ENCODE measurements at places on chromosomes 3 and 15.

DNA sequence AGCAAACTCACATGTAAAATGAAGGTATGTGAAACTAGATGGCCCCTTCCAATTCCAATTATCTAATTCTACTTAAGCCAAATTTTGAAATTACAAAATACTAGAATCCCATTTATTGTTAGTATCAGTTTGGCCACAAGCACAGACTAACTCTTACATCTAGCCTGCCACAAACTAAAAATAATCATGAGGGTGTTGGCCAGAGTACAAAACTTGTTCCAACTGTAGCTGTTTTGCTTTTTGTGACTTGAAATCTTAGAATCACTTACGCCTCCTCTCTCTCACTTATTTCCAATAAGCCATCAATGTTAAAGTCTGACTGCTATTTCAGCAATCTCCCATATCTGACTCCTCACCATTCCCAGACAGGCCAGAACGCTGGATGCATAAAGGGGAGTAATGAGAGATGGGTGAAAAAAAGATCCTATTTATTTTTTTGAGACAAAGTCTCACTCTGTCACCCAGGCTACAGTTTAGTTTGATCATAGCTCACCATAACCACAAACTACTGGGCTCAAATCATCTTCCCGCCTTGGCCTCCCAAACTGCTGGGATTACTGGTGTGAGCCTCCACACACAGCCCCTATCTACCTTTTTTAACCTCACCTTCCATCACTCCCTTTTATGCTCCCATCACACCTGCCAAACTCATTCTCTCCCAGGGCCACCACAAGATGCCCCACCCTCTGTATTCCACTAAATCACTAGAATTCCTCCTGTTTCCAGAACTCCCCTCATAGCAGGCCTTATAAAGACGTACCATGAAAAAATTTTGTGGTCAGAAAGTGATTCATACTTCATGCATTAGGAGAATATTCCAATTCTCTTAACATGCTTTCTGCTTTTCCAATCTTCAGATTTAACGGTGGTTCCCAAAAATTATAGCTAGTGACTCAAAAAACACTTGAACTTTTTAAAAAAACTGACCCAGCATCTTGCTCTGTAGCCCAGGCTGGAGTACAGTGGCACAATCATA, 36.5 kb downstream of the ATOSA start:
- no peak for DNase-seq

DNA sequence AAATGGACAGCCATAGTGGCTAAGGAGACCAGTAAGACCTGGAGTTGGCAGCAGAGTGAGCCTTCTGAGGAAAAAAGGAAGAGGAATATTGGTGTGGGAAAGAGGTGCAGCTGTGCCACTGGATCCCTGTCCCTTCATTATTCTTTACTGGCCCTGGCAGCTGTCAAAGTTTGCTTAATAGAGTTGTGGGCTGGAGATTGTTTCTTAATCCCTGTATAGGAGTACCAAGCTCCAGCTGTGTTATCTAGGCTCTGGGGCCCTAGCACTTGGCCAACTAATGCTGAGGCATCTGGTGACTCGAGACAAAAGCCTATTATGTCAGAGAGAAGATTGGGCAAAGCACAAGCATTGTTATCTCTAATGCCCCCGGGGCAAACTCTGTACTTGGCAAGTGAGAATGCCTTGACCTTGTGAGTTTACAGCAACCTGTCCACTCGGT, 61.4 kb downstream of the ZNF609 start:
- DNase-seq, result no peak

- DNase-seq, result no peak
Observed at GRCh38 chr3:106880206-106880605, 497.0 kb upstream of the CCDC54 start.

GRCh38 chr3:23829242-23829934, 23.6 kb downstream of the UBE2E1 start:
- no peak for DNase-seq

GRCh38 chr3:56125358-56126005, 342.8 kb downstream of the ERC2 start:
- no peak for DNase-seq

- no peak for DNase-seq
Observed at GRCh38 chr3:14730703-14731382, 55.9 kb downstream of the C3orf20 start.

GRCh38 chr3:132605374-132605792, 8.3 kb downstream of the ACKR4 start:
- DNase-seq, result no peak

DNA sequence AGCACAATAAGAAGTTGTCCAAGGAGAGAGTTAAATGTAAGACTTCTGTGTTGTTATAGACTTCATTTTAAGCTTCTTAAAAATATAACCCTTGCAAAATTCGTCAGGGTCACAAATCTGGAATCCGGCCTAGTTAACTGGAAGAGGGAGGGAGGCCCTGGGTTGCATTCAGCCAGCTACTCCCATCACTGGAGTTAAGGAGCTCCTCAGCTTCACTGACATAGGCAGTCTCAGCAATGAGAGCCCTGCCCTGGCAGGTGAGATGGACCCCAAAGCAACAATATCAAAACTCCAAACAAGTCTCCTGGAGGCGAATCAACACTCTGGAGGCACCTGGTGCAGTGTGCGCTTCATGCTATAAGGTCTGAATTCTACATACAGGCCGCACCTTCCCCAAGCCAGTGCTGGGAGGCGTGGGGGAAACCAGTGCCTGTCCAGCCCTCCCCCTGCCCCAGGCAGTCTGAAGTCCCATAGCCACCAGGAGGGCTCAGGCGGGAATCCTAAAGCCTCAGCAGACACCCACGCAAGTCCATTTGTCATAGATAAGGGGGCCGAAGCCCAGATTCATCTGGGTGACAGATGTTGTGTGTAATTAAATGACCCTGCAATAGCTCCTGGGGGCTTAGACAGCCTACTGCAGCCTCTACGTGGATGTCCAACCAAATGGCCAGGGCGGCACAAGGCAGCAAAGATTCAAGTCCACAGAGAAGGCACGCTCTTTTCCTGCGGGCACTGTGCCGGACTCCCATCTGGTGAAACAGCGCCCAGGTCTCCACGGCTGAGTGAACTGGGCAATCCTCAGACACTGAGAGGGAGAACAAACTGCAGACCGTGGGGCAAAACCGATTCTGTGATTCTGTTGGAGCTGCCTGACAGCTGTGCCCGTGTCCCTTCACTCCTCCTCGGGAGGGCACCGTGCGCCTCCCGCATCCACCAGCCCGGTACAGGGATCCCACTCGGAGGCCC, 64.9 kb downstream of the ATP10A start:
- DNase-seq, result no peak

- DNase-seq, result no peak
Observed at GRCh38 chr3:126923423-126923822, 59.5 kb upstream of the PLXNA1 start.

GRCh38 chr15:86919581-86919980, 839.9 kb downstream of the AGBL1 start:
- DNase-seq, result no peak

DNA sequence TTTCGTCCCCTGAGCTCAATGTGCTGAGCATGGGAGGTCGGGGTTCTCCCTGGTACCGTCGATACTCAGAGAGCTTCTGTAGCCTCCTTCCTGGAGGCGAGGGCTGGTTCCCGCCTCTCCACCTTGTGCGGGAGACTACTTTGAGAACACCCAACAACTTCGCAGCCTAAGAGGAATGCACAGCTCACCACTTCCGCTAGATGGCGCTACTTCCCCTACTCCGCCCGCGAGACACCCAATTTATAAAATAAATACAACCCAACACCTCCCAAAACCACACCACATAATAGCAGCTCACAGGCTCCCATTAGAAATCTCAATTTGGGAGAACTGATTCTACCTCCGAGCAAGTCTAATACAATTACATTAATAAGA, 1.2 kb downstream of the RGMA start:
- DNase-seq, result peak; percentile 54

DNA sequence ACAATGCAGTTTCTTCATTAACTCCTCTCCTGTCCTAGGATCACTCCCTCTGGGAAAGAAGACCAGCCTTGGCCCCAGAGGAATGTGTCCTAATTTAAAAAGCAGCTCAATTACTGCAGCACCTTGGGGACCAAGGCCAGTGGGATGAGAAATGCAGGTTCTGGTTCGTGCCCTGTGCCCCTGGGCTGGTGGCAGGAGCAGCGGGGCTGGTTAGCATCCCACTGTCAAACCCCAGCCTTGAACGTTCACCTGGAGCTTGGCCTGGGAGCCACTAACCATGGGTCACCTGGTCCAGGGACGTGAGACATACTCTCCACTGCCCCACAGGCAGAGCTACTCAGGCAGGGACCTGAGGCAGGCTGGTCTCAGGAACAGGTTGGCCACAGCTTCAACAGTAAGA, 8.4 kb upstream of the RTP3 start:
- no peak for DNase-seq

Measured in activated CD4-positive, alpha-beta T cell treated with anti-CD3 and anti-CD28 coated beads, Interleukin-2, amount 50 U/mL, for 24 hours (primary cell).